ENCODE measurements at places on chromosomes 1 and 21. TPM values are rescaled to one million over a fixed set of nuclear protein-coding genes. Genes with fewer than 3 reads are reported as not detected.

Gene MPL
- not detected for total RNA-seq

Gene TCP10L
- 0.95 TPM for total RNA-seq

Gene GUCA2B
- not detected for total RNA-seq

Gene FCMR
- 65.7 TPM for total RNA-seq

Gene IL10
- total RNA-seq = 1.7 TPM

Gene CFAP107
- total RNA-seq = not detected

Gene RCAN3
- total RNA-seq = 56.4 TPM

Gene SAMD11
- total RNA-seq = not detected

Gene GSTM4
- 24.8 TPM for total RNA-seq

Gene HSPA6
- 1.1 TPM for total RNA-seq

Gene CRYBG2
- total RNA-seq = 3.8 TPM

Gene SLAMF6
- 35.2 TPM for total RNA-seq

Gene RAB7B
- total RNA-seq = not detected

Gene PUM1
- total RNA-seq = 119 TPM

Gene S100A7A
- total RNA-seq = not detected

Gene PEF1
- 53.3 TPM for total RNA-seq

Gene SETD4
- total RNA-seq = 18.4 TPM

Gene LAMB3
- total RNA-seq = 5.7 TPM

Gene CRP
- total RNA-seq = not detected

Gene LCE3B
- total RNA-seq = not detected

Gene RHD
- not detected for total RNA-seq

Gene KCNK2
- total RNA-seq = not detected

Gene FAM78B
- 0.86 TPM for total RNA-seq

Gene OR2L3
- total RNA-seq = not detected

Gene CYP4B1
- 0.10 TPM for total RNA-seq

Gene KCNJ9
- not detected for total RNA-seq

Gene MSH4
- 0.41 TPM for total RNA-seq

Gene ASCL5
- total RNA-seq = not detected

Gene NEGR1
- not detected for total RNA-seq

Gene TMEM125
- not detected for total RNA-seq

Gene ELAVL4
- total RNA-seq = not detected

Gene PADI3
- total RNA-seq = not detected

Gene GPR25
- not detected for total RNA-seq

Gene PRDM16
- 0.05 TPM for total RNA-seq

Gene OR2W3
- total RNA-seq = not detected

Gene NR0B2
- total RNA-seq = not detected

Gene NCAM2
- total RNA-seq = not detected

Gene ADORA3
- total RNA-seq = 0.37 TPM

Gene CFAP57
- total RNA-seq = 0.07 TPM

Gene CD34
- total RNA-seq = not detected

Gene B3GALT6
- total RNA-seq = 32.5 TPM

Gene KRTAP21-2
- total RNA-seq = not detected

Gene HMGCS2
- total RNA-seq = not detected

Gene SLC9C2
- total RNA-seq = not detected

Gene ANGPTL7
- total RNA-seq = not detected

Gene PLEKHA6
- total RNA-seq = 0.32 TPM

Gene BARHL2
- not detected for total RNA-seq

Gene KIF21B
- 94.7 TPM for total RNA-seq

Gene CRYAA
- total RNA-seq = not detected
